ENCODE measurements at places on chromosomes 2 and 18.
A peak's percentile ranks its signal among the peaks of the same experiment; 100 is the strongest.

GRCh38 chr2:126399001-126399400 lies 257.0 kb upstream of the GYPC start:
- DNase-seq = no peak

GRCh38 chr2:20190170-20190569 lies 34.8 kb downstream of the SDC1 start:
- DNase-seq = peak; percentile 76

DNA sequence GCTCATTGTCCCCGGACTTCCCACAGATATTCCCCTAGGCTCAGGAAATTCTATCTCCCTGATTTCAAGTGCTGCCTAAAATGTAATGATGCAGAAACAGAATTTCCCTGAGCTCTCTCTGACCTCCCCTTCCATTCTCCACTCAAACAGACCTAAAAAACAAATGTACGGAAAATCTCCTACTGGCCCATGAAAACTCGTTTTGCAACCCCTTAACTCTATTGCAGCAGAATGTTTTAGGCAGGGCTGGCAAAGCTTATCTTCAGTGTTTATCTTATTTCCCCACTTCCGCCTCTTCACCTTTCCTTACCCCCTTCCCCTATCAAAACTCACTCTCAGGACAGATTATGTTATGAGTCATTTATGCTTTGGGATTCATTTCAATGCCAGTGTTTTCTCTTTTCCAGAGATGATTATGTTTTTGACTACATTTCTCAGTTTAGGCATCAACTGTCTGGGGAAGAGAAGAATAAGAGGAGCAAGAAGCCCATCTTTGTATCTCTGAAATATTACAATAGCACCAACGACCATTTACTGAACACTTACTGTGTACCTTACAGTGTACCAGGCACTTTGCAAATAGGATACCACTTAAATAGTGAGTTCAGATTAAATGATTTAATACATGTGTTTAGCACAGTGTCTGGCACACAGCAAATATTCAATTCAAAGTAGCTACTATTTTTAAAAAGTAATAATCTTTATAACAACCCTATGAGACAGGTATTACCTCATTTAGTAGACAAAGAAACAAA lies 53.9 kb upstream of the STPG4 start:
- peak; percentile 38 for DNase-seq

- no peak for DNase-seq
Measured at GRCh38 chr18:76960528-76961035, 138.2 kb downstream of the ZNF236 start.

DNA sequence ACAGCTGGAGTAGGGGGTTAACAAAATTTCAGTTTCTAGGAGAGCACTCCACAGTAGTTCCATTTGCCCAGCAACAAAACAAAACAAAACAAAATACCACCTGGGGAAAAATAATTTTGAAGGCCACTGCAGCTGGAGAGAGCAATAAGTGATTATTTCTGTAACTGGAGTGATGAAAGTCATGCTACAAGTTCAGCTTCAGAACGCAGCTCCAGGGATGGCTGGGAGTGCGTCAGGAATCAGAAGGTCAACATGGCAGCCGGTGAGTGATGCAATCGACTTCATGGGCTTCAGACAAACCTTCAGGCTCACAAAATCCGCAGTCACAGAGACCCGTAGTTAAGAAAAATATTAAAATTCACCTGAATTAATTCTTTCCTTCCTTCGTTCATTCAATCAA lies 41.0 kb downstream of the ABHD3 start:
- DNase-seq = no peak

DNA sequence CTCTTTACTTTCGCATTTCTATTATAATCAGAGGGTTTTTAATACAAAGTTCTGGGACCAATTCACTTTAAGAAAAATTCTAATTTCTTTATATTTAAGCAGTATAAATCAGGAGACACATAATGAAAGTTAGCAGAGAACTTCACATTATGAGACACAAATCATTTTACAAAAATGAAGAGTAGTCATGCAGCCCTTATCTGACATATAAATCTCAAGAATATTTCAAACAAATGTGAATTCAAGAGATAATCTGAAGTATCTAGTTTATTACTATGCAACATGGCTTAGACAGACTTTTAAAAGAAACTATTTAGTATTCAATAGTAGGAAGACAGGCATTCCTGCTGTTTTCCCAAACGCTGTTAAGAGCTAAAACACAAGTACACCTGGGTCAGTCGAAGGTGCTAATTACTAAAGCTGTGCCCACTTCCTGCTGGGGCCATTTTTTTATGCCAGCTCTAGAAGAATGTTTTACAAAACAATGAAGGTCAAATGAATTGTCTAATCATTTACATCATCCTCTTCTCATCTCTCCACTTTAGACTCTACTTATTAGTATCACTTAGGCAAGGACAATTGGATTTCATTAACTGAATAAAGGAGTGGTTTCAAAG lies 40.2 kb downstream of the CWC22 start:
- no peak for DNase-seq

DNA sequence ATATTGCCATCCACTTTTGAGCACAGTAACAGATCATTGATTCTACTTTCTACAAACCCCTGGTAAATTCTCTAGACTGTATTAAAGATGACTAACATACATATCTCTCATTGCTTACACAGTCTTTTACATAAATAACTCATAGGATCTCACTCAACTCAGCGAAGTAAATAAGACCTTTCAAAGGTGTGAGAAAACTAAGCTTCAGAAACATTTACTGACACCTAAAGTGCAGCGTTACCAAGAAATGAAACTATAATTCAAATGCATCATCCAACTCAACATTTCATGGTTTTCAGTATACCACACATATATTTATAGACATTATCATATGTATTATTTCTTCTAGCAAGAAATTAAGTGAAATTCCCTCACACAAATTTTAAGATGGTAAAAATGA lies 189.8 kb downstream of the METTL4 start:
- DNase-seq = no peak

DNA sequence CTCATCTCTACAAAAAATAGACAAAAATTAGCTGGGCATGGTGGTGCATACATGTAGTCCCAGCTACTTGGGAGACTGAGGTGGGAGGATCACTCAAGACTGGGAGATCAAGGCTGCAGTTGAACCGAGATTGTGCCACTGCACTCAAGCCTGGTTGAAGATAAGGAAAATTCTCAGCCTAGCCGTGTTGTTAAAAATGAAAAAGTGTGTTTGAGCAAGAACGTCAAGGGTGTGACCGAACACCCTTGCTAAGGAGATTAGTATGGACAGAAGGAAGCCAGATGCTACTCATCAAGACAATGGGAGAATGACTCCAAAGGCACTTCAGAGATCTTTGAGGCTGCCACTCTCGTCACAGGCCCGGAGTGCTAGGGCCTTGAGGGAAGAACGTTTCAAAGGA lies 70.0 kb upstream of the NDUFV2 start:
- DNase-seq = no peak
